ENCODE measurements at places on chromosomes 6 and 20.

GRCh38 chr6:144935181-144935580 is 650.0 kb downstream of the UTRN start:
- DNase-seq = no peak

- no peak for DNase-seq
Observed at GRCh38 chr6:132592855-132593254, 3.3 kb upstream of the TAAR5 start.

DNA sequence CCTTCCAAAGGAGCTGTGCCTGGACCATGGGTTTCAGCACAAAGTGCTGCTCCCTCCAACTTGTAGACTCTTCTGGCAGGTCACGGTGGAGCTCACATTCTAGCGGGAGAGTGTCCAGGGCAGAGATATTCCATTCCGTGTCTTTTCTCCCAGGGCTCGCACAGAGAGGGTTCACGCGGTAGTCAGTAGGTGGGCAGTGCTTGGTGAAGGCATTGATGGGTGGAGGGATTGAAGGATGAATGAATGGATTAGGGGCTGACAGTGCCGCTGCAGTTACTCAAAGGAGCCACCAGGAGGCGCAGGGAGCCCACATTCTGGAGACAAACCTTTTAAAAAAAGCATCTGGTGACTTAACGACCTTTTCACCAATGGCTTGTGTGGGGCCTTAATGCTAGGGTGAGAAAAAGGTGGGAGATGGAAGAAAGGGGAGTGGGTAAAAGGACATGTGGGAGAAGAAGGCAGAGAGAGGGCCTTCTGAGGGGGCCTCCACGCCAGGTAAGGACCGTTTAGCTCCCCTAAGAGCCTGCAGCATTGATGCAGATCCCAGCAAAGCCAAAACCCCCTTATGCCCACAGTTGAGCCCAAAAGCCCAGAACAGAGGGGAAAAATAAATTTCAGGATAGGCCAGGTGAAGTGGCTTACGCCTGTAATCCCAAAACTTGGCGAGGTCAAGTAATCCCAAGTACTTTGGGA is 17.5 kb upstream of the FAM110A start:
- peak; percentile 53 for DNase-seq

DNA sequence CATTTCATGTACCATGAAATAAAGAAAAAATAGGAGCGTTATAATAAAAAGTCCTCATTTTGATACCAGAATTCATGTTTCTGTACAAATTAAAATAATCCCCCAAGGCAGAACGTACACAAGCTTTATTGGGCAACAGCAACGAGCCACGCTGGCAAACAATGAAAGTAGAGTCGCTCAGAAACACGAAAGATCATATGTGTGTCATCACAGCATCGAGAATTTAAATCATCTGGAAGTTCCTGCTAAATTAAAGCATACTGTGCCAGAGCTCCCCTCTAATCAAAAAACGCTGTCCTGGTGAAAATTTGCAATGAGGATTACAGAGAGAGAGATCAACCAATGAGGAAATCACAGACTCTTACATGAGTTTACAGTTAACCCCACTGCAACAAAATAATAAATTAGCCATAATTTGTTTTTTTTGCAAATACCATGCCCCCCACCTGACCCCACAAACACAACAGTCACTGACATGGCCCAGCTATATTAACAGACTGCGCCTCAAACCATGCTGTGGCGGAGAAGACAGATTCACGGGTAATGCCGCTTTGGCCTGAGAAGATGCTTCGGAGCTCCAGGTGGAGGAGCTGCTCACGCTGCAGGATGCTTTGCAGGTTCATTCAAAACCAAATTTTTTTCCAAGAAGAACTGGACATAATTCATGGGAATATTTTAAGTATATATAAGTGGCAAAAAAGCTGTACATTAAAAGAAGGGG is 54.3 kb upstream of the NFATC2 start:
- no peak for DNase-seq

- no peak for DNase-seq
Observed at GRCh38 chr20:25018841-25019240, 26.3 kb upstream of the APMAP start.

- DNase-seq = no peak
Observed at GRCh38 chr6:63525186-63525878, 46.9 kb upstream of the LOC128125822 start.

GRCh38 chr6:82959385-82959941 is 106.2 kb downstream of the UBE3D start:
- DNase-seq = no peak

DNA sequence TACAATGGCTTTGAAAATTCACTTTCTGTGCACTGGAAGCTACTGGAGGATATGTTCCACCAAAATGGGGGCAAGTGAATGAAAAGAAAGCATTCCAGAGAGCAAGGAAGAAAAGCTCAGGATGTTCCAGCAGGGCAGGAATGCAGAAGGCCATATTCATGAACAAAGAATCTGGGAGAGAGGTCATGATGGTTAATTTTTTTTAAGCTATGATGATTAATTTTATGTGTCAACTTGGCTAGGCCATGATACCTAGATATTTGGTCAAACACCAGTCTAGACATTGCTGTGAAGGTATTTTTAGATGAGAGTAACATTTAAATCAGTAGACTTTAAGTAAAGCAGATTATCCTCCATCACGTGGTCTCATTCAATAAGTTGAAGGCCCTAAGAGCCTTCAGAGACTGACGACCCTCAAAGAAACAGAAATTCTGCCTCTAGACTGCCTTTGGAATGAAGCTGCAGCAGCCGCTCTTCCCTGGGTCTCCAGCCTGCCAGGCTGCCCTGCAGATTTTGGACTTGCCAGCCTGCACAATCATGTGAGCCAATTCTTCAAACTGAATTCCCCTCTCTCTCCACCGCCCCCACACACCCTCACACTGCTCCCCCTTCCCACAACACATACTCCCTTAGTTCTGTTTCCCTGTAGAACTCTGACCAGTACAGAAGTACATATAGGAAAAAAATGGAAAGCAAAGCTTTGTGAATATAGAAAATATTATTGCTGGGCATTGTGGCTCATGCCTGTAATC is 20.1 kb upstream of the GCM1 start:
- DNase-seq = no peak

DNA sequence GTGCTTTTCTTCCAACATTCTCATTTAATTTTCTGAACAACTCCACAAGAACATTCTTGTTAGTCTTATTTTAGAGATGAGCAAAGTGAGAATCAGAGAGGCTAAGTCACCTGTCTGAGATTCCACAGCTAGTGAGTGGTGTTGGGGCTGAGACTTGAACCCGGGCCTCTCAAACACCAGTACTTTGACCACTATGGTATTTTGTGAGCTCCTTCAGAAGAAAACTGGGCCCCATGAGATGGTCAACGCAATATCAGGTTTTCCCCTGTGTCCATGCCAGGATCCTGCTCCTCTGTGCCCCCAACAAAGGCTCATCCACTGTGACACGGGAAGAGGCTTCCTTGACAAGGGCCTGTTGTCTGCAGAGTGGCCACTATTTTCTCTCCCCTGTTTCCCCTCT is 51.9 kb downstream of the MAFB start:
- DNase-seq = no peak

DNA sequence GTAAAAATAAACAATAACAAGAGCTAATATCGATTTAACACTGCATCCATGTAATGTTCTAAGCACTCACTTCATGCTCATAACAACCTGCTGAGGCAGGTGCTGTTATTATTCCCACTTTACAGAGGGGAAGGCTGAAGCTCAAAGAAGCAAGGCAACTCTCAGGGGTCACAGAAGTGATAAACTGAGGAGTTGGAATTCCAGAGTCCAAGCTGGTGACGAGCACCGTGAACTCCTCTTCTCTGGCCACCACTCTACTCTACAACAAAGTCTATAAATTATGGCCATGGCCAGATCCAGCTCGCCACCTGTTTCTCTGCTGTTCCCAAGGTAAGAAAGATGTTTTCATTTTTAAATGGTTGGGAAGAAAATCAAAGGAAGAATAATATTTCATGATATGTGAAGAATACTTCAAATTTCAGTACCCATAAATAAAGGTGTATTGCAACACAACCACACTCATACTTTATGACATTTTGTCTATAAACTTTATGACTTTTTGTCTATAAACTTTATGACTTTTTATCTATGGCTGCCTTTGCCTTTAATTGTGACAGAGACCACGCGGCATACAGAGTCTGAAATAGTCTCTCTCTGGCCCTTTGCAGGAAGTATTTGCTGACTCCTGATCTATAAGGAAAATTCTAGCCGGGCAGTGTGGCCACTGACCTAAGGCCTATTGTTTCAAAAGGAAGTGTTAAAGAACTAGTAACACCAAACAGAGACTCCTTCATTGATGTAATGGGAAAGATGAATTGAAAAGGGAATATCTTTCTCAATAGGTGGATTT is 113.2 kb upstream of the KCNG1 start:
- no peak for DNase-seq

- no peak for DNase-seq
Observed at GRCh38 chr20:18718129-18718528, 95.5 kb upstream of the SCP2D1 start.

- no peak for DNase-seq
Observed at GRCh38 chr6:93139408-93140081, 279.8 kb downstream of the EPHA7 start.

DNA sequence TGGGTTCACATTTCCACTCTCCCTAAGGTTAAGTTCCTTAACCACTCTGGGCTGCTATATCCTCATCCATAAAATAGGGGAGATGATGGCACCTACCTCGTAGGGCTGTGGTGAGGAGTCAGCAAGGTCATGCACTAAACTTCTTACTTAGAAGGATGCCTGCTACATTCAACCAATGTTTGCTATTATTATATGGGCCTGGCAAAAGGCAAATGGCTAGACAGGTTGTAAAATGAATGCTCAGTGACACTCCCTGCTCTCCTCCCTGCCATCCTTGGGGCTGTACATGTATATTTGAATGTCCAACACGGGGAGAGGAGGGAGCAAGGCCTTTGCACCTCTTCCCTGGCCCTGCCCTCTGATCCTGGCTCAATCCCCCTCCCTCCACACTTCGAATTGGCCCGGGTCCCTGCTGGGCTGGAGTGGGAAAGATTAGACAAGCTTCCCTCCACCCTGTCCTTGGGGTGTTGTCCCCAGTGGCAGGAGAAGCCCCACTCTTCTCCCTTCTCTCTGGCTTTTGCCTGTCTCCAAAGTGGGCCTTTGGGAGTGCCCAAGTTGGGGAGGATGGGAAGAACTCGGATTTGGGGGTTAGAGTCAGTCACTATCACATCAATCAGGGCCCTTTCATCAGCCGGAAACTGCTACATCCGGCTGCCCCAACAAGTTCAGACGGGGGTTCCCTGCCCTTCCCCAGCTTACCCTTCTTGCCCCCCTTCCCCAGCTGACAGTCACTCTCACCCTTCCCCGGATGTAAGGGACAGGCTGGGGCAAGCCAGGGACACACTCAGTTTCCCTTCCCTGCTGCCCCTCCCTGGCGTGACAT is 36.3 kb upstream of the VEGFA start:
- no peak for DNase-seq

- DNase-seq = no peak
Observed at GRCh38 chr6:34982424-34982852, 93.4 kb downstream of the ANKS1A start.

GRCh38 chr6:26594730-26595632 is 1.8 kb upstream of the ABT1 start:
- DNase-seq = no peak

GRCh38 chr20:54173653-54174456 is at the start of gene CYP24A1:
TSS of gene CYP24A1 (minus strand) at chr20:54173986. CDS start at chr20:54173579, 407 bp downstream.
- DNase-seq = no peak

GRCh38 chr20:56924292-56925081 is 295.4 kb downstream of the TFAP2C start:
- DNase-seq = no peak

- DNase-seq = no peak
Observed at GRCh38 chr20:23270382-23270911, 80.1 kb upstream of the NXT1 start.

GRCh38 chr6:87656857-87657256 is 45.2 kb downstream of the AKIRIN2 start:
- DNase-seq = no peak

DNA sequence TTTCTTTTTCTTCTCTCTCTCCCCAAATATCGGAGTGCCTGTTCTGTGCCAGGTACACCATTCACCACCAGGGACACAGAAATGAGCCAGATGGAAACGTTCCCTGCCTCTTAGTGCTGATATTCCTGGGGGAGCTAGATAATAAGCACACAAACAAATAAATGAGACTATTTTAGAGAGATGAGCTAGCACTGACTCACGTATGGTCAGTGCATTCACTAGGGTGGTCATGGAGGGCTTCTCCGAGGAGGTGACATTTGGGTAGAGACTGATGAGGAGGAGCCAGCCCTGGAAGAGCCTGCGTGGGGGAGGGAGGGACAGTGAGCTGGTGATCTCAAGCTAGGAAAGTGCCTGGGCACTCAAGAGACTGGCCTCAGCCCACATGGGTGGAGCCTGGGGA is 252.3 kb upstream of the KCNG1 start:
- DNase-seq = no peak

- peak; percentile 8 for DNase-seq
Observed at GRCh38 chr20:53157443-53158408, 185.6 kb downstream of the TSHZ2 start.

DNA sequence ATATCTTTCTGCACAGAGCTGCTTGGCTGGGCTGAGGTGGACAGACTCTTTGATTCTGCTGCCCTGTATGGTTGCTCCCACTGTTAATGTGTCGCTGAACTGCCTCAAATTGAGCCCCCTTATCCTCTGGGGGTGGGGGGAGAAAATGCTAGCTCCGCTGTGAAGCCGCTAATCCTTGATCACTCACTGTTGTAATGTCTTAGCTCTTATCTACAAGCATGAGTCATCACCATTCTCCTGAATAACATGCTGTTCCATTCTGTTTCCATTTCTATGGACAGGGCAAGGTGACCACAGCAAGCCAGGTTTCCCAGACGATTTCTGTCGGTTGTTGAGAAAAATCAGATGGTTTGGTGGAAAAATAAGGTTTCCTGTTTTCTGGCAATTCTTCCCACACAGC is 218.4 kb upstream of the GGTLC1 start:
- no peak for DNase-seq

GRCh38 chr6:106421496-106421895 is 61.0 kb downstream of the CRYBG1 start:
- no peak for DNase-seq

DNA sequence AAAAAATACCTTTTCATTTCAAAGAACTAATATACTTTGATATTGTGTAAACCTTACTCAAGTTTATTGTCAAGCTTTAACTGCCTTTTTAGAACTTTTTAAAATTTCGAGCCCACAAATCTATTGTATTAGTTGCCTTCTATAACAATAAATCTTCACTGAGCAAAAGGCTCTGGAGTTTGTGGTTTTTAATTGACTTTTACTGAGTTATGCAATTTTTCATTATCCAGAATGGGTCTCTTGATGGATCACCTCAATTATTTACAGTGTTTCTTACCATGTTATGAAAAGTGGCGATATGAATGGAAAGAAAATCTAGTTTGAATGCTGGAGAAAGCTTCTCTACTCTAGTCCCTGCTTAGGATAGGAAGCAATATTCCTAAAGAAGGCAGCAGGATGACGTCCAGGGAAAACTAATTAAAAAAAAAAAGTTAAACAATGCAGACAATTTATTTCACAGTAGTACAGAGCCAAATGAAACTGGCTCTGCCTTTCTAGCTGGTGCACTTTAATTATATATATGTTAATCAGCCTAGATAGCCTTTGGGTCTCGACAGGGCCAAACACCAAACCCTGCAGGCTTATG is 5.0 kb downstream of the ID4 start:
- no peak for DNase-seq

Measured in T follicular helper cell (primary cell).